ENCODE measurements at places on chromosomes 2 and 18.

- no peak for DNase-seq
Measured at GRCh38 chr2:37849911-37850310, 75.2 kb upstream of the RMDN2 start.

- no peak for DNase-seq
Measured at GRCh38 chr18:53991202-53991601, 233.3 kb downstream of the MBD2 start.

- DNase-seq: no peak
Measured at GRCh38 chr2:17981936-17982335, 103.5 kb downstream of the KCNS3 start.

- no peak for DNase-seq
Measured at GRCh38 chr2:46116553-46116991, 180.6 kb upstream of the EPAS1 start.

- no peak for DNase-seq
Measured at GRCh38 chr2:1136067-1136466, 185.4 kb downstream of the SNTG2 start.

Measured in cardiac septum (tissue), 1 donor.